Activated CD4-positive, CD25-positive, alpha-beta regulatory T cell (primary cell): ENCODE measurements at places on chromosomes 16 and 17.
A peak's percentile ranks its signal among the peaks of the same experiment; 100 is the strongest.

- DNase-seq, result no peak
These were observed 10.4 kb downstream of the MPRIP start for GRCh38 chr17:17052462-17053221.

DNA sequence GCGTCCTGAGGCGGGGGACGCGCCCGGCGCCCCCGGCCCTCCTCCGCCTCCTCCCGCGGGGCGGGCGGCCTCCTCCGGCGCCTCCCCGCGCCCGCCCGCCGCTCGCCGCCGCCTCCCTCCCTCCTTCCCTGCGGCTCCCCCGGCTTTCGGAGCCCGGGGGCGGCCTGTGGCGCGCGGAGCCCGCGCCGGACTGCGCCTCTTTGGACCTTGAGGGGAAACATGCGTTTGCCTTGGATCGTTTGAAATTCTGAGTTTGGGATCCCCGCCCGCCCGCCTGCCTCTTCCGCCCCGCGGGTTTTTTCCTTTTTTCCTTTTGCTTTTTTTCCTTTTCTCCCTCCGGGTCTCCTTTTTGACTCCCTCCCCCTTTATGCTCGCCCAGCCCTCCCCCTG lies 390 bp downstream of the ZNRF1 start:
- peak; percentile 34 for DNase-seq

DNA sequence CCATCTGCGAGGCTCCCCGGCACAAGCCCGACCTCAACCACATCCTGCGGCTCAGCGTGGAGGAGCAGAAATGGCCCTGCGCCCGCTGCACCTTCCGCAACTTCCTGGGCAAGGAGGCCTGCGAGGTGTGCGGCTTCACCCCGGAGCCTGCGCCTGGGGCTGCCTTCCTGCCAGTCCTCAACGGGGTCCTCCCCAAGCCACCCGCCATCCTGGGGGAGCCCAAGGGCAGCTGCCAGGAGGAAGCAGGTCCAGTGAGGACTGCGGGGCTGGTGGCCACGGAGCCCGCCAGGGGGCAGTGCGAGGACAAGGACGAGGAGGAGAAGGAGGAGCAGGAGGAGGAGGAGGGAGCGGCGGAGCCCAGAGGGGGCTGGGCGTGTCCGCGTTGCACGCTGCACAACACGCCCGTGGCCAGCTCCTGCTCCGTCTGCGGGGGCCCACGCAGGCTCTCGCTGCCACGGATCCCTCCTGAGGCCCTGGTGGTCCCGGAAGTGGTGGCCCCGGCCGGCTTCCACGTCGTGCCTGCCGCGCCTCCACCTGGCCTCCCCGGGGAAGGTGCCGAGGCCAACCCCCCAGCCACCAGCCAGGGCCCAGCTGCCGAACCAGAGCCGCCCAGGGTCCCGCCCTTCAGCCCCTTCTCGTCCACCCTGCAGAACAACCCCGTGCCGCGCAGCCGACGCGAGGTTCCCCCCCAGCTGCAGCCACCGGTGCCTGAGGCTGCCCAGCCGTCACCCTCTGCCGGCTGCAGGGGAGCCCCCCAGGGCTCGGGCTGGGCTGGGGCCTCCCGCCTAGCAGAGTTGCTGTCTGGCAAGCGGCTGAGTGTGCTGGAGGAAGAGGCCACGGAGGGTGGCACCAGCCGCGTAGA lies 13.1 kb upstream of the PRR35 start:
- DNase-seq, result no peak

- peak; percentile 6 for DNase-seq
These were observed at the start of gene STX1B for GRCh38 chr16:31010585-31011325. TSS of gene STX1B (minus strand) at chr16:31010638. CDS start at chr16:31010396, 242 bp downstream.
